ENCODE measurements at places on chromosomes 7 and 10.

DNA sequence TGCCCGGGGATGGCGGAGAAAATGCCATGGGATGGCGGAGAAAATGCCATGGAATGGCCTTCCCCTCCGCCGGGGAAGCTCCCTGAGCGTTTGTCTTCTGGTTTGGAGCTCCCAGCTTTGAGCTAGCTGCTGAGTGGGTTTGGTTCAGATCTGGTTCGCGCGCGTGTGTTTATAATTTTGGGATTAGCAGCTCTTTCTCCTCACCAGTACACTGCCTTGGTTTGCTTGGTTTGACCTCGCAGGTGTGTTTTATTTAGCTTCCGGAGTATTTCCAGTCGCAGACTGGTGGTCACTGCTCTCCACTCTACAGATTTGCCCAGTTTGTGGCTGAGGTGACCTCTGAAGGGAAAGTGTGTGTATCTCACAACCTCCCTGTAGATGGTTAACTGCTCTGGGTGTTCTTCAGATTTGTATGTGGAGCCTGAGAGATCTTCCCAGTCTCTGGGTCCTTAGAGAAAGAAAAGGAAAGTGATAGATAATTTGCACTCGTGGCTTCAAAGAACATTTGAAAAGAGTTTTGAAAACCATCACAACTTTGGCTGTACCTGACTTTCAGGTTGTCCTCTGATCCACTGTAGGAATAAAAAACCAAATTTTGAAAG is 597 bp downstream of the ZNF277 start:
- DNase-seq: no peak

DNA sequence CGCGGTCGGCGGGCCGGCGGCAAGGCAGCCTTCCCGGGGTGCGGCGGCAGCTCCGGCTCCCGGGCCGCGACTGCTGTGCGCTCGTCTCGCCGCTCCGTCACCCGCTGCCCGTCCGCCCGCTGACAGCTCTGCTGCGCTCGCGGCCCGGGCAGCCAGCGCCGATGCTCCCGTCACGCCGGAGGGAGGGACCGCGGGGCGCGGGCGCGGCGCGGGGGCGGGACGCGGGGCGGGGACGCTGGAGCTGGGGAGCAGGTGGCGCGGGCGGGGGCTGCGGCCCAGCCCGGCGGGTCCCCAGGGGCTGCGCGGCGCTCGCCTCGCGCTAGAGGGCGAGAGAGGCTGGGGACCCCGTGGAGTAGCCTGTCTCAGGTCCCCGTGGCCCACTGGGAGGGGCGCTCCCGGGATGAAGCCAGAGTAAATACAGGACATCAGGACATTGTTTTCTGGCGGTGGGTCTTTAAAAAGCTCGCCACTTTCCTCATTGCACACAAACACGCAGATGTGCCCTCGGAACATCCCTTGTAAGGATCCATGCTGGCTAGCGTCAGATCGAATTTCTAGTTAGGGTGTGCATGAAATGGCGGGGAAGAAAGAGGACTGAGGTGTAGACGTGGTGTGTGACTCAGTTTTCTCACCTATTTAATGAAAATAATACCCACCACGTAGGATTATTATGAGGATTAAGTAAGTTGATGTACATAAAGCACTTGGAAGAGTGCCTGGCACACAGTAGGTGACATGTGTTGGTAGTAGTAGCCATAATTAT is at the start of gene ELAPOR2:
TSS of gene ELAPOR2 (minus strand) at position 130 of the 763 bp plus-strand sequence. CDS start 141 bp downstream, outside the sequence.
- DNase-seq: peak; percentile 64

DNA sequence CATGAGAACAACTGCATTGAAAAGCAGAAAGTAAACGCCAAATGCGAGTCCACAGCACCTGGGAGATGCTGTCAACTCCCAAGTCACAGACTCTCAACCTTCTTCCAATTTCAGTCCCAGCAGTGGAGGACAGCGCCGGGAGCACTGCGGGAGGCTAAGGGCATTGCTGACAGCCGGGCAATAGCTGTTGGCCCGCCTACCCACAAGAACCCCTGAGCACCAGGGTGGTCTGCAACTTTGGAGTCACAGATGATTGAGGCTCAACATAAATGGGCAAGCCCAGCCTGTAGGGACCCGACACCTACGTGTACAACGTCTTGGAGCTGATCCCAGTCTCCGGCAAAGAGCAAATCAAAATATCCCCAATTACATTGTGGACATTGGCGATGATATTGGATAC is 262.9 kb downstream of the TCERG1L start:
- no peak for DNase-seq

- no peak for DNase-seq
Measured at GRCh38 chr7:137960020-137960419, 41.9 kb downstream of the CREB3L2 start.

- DNase-seq: no peak
Measured at GRCh38 chr10:17950726-17951125, 992 bp upstream of the SLC39A12 start.

DNA sequence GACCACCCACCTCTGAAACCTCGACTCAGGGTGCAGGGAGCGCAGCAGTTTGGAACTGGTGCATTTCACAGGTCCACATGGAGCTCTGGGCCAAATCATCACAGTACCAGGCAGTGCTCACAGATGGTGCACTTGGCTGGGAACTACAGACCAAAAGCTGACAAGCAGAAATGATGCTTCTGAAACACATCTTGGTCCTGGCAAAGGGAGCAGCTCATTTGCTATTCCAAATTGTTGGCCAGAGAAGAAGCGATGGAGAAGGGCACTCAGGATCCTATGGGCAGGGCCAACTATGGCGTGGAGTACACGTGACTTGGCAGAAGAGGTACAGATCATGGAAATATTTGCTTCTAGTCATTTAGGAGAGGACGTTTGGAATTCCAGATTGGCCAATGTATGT is 383.9 kb downstream of the CALN1 start:
- peak; percentile 93 for DNase-seq

GRCh38 chr10:7703140-7703539 is at the start of gene ITIH2:
TSS of gene ITIH2 (plus strand) at chr10:7703316. CDS start at chr10:7703435, 119 bp downstream.
- DNase-seq: no peak

DNA sequence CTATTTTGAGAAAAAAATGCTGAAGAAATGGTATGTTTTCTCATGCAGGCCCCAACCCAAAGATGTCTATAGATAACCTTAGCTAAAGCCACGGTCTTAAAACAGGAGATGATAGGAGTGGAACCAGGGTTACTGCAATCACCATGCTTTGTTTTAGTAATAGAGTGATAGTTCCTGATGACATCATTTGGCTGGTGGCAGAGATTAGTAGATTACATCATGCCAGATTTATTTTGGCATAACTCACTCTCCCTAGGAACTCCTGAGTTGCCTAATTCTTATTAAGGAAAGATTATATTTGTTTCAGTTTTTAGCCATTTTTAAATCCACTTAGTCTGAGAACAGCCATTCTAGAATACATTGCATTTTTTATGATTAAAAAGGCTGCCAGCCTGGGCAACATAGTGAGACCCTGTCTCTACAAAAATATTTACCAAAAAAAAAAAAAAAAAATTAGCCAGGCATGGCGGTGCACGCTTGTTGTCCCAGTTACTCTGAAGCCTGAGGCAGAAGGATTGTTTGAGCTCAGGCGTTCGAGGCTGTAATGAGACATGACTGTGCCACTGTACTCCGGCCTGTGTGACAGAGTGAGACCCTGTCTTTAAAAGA is 17.8 kb downstream of the ENO4 start:
- no peak for DNase-seq

GRCh38 chr10:131215776-131216175 is 95.7 kb downstream of the TCERG1L start:
- DNase-seq: no peak

GRCh38 chr7:157840914-157841772 is 504.3 kb downstream of the DNAJB6 start:
- no peak for DNase-seq

Measured in cerebellar nuclear complex (tissue), 1 donor.